ENCODE measurements at places on chromosomes 7 and 10.
A peak's percentile ranks its signal among the peaks of the same experiment; 100 is the strongest.

DNA sequence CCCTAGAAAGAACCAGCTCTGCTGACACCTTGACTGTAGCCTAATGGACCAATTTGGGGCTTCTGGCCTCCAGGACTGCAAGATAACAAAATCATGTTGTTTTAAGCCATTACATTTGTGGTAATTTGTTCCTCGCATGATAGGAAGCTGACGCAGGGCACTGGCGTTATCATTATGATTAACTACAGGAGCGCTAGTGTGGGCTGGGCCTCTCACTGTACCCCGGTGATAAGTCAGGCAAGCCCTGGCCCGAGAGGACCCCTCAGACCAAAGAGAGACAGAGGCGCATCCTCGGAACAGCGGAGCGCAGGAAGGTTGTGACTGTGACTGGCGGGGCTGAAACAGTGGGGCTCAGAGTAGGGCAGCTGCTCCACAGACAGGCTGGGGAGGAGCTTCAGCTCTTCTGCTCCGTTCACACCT is 150.3 kb upstream of the CHST15 start:
- no peak for DNase-seq

DNA sequence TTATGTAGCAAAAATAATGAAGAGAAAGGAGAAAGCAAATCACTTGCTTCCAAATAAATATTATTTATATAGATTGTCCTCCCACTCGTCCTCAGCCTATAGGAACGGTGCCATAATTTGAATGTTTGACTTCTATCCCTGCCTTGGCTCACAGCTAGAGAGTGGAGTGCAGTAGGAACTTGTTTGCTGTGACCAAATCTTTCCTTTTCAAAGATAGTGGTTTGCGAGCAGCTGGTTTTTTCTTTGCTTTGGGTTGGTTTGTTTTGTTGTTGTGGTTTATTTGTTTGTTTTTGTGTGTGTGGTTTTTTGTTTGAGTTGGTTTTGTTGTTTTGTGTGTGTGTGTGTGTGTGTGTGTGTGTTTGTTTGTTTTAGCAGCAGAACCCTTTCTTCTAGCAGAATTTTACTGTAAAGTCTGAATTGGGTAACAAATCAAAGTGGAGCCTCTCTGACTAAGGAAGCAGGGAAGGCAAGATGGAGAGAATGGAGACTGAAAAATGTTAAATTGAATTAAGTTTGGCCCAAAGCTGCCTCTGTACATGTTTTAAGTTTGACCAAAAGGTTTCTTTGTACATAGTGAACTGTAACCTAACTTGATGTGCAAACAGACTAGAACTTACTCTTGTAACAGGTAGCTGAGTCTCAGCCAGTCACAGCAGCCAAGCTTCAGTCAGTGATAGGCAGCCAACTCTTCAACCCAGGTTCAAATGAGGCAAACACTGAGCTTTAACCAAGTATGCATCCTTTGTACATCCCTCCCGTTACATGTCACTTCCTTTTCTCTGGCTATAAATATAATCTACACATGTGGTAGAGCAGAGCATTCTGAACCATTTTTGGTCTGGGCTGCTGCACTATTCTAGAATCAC is 149.5 kb upstream of the LRGUK start:
- no peak for DNase-seq

DNA sequence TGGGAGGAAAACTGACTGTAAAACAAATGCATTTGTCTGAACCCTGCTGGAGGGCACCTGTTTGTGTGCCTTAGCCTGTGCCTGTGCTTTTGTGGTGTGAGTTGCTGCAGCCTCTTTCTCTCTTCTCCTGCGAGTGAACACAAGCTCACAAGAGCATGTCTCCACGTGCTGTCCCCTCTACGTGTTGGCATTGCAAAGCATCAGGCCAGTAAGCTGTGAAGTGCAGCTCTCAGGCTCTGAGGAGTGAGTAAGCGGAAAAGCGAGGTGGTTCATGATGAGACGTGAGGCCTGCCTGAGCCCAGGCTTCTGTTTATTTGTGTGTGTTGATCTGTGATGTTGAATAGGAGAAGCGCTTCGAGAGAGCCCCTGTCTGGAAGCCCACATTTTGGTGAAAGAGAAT is 85.6 kb upstream of the PDCD4 start:
- no peak for DNase-seq

DNA sequence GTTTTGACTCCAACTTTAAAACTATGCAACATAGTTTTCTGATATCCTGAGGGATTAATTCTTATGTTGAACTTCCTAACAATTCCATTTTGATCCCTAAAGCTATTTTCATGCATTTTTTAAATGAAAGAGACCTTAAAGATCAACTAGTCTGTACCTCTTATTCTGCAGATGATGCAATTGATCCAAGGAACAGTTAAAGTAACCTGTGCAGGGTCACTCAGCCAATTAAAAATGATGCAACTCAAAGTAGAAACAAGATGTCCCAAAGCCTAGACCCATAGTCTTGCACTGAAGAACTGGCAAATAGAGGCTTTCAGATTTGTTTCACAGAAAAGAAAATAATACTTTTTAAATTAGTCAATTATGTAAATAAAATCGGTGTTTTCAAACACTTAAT is 86.3 kb downstream of the IMMP2L start:
- no peak for DNase-seq

- DNase-seq: no peak
Measured at GRCh38 chr7:79453558-79454360, at the start of gene MAGI2. Gene MAGI2, minus strand, starts transcription at chr7:79453667. Its CDS starts 347 bp downstream, at chr7:79453320.

GRCh38 chr7:41134300-41135255 is 568.3 kb downstream of the INHBA start:
- no peak for DNase-seq

DNA sequence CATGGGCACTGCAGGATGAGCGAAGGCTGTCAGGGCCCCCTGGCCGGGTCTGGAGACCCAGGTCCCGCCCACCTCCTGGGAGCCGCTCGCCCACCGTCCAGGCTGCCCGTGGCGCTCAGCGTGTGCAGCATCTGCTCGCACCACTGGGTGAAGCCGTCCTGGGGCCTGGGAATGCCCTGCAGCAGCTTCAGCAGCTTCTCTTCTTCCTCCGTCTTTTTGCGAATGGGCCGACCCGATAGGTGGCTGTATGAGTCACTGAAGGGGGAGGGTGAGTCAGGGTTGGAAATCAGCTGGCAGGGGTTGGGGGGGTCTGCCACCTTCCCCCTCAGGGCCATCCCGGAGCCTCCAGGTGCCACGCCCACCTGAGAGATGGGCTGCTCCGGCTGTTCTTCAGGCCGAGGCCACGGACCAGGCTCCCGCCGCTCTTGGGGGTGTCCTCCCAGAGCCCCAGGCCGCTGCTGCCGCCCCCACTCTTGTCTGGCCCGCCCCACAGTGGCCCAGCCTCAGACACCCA is 8.7 kb downstream of the GNB2 start:
- peak; percentile 7 for DNase-seq

GRCh38 chr7:43769281-43769680 is 10.8 kb downstream of the BLVRA start:
- peak; percentile 56 for DNase-seq

DNA sequence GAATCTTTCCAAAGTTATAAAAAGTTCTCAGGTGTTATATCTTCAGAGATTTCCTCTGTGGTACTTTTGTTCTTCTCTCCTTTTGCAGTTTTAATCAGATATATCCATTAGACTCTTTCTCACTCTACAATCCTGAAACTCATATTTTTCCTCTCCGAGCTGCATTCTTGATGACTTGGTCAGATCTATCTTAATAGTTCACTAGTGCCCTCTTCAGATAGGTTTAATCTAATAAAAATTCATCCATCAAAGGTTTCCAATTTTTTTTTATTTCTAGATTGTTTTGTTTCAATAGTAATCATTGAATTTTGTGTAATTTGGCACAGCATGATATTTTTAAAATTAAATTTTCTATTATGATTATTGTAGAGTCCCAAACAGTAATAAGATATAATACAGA is 21.8 kb upstream of the DGKB start:
- DNase-seq: no peak

DNA sequence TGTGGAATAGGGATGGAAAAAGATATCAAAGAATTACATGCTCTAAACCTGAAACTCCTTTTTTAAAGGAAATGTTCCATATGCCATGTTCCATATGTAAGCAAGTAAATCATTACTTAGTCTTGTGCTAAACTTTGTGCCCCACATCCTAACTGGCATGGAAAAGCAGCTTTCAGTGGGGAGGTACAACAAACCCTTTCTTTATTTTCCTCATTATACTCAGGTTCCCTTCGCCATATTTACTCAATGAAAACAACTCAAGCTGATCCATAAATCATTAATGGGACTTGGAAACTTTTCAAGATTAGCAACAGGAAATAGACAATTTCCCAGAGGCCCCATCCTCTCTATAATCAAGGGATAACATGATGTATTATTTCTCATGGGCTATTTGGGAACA is 56.0 kb downstream of the GSAP start:
- DNase-seq: no peak

DNA sequence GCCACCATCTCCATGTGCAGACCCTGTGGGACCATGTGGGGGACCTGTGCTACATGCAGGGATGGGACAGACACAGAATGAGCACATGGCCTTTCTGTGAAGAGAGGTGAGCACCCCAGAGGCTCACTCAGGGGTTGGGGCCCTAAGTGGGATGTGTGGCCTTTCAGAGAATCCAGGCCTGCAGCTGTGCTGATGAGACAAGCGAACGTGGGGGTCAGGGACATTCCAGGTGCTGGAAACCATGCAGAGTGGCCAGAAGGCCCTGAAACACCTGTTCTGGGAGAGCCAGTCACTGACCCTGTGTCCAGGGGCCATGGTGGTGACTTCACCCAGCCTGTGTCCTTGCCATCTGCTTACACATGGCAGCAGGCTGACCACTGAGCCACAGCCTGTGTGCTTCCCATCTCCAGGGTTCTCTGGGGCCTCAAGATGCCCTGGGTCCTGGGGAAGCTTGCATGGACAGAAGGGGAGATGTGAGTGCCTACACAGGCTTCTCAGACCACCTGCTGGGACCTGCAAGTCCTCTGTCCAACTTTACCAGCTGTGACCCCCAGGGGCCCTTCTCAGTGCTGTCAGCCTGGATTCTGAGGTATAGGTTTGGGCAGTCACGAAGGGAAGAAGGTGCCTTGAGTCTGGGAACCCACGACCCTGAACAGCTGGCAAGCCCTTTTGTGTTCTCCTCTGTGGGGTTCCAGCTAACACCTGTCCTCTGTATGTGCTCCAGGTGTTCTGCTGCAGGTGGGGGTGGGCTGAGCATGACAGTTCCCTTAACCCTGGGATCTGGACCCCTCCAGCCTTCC is 17.6 kb downstream of the RAMP3 start:
- no peak for DNase-seq

- DNase-seq: no peak
Measured at GRCh38 chr7:14822481-14822854, 80.1 kb downstream of the DGKB start.

GRCh38 chr7:1427064-1427657 is 32.1 kb downstream of the MICALL2 start:
- DNase-seq: no peak

- no peak for DNase-seq
Measured at GRCh38 chr7:117908031-117908795, 35.0 kb upstream of the CTTNBP2 start.

- DNase-seq: no peak
Measured at GRCh38 chr10:103668351-103669242, 175.1 kb downstream of the NEURL1 start.

GRCh38 chr10:3654496-3654895 is 130.5 kb downstream of the KLF6 start:
- DNase-seq: no peak

GRCh38 chr10:63494951-63495350 is 26.2 kb upstream of the REEP3 start:
- no peak for DNase-seq

Data from CD14-positive monocyte (primary cell).